ENCODE measurements at places on chromosomes 4 and X.

- DNase-seq, result no peak
Observed at GRCh38 chrX:119429471-119429870, 30.3 kb downstream of the SLC25A43 start.

- no peak for DNase-seq
Observed at GRCh38 chr4:88659055-88659889, 38.4 kb downstream of the NAP1L5 start.

- no peak for DNase-seq
Observed at GRCh38 chrX:138986235-138986634, 274.7 kb upstream of the FGF13 start.

- DNase-seq, result no peak
Observed at GRCh38 chr4:166252487-166253402, 379.7 kb downstream of the TLL1 start.

GRCh38 chr4:47837908-47838294 is at the start of gene CORIN:
TSS of gene CORIN (minus strand) at chr4:47838067. CDS start at chr4:47837949, 118 bp downstream.
- DNase-seq, result no peak

GRCh38 chrX:68462653-68463052 is 29.4 kb upstream of the OPHN1 start:
- no peak for DNase-seq

DNA sequence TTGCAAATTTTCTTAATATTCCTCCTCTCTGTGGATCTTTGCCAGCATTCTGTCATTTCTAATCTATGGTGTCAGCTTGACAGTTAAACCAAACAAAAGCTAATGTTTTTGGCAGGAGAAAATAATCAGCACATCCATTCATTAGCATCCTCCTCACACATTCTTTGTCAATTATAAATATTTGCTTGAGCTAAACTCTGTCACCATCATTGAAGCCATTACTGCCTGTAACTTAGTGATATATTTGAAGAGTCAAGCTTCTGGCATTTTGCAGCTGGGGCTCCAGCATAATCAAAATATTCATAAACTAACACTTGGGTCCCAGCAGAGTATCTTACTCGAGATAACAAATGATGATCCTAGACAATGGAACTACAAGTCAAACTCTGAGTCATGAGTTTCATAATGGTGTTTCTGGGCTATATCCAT is 126.1 kb downstream of the EIF4E start:
- no peak for DNase-seq

DNA sequence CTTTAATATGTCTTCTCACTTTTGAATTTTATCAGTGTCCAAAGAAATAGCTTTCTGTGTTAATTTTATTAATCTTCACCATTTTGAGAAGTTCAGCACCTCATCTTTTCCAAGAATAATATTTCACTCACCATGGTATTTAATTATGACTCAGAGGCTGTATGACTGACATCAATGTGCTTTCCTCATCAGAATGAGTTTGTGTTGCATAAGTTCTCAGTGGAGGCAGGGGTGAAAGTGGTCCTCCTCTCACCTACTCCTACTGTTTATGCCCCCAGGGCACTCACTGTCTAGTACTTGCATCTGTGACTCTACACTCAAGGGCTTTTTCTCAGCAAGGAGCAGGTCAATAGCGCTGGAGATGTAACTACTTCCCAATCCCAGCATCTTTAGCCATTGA is 905.3 kb upstream of the INTU start:
- no peak for DNase-seq

DNA sequence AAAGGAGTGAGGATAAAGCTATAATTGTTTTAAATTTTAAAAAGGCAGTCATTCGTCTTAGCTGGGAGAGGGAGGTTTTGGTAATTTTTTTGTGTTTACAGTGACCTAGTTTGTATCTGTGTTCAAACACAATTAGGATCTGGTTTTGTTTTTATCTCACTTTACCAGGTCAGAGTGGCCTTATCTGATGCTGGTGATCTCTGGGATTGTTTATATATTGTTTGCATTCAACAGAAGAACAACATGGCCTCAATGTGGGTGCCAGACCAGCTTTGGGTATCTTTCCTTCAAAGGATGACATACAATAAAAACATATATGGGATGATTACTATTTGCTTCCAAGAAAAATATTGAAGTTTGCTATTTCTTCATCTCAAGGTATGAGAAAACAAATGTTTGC is 272.2 kb upstream of the UGT8 start:
- no peak for DNase-seq

DNA sequence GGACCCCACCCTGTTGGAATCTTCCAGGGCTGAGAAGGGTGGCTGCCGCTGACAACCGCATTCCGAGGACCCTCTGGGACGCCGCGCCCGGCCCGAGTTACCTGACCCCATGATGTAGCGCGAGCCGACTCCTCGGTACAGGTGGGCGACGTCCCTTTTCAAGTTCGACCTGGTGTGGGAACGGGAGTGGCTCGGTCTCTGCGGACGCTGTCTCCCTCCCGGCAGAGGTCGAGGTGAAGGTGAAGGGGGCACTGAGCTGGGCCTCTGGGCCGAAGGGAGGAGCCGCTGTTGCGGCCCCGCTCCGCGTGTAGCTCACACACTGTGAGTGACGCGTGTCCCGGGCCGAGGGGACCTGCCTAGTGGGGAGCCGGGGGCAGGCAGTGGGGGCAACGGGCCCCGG is 4.5 kb downstream of the GTPBP6 start:
- no peak for DNase-seq

DNA sequence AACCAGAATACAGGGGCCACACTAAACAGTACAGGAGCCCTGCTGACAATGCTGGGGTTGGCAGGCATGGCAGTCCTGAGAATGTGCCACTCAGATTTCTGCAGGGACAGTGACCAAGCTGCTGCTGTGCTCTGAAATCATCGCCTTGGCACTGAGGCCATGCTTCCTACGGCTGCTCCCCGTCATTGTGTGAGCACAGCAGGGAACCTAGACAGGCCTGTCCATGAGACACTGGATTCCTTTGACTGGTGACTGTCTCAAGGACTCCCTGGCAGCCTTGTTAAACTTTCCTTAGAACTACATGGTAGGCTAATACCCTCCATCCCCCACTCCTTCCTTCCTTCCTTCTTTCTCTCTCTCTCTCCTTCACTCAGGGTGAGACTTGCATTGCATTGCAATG is 111.4 kb downstream of the LUZP4 start:
- DNase-seq, result no peak

- DNase-seq, result no peak
Observed at GRCh38 chr4:98711526-98711925, 53.1 kb upstream of the TSPAN5 start.

DNA sequence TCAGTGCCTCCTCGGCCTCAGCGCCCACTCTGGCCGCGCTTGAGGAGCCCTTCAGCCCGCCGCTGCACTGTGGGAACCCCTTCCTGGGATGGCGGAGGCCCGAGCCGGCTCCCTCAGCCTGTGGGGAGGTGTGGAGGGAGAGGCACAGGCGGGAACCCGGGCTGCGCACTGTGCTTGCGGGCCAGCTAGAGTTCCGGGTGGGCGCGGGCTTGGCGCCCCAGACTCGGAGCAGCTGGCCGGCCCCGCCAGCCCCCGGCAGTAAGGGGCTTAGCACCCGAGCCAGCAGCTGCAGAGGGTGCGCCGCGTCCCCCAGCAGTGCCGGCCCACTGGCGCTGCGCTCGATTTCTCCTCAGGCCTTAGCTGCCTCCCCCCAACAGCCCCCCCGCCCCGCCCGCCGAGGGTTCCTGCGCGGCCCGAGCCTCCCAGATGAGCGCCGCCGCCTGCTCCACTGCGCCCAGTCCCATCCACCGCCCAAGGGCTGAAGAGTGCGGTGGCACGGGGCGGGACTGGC is 1137.0 kb downstream of the PCDH18 start:
- no peak for DNase-seq

GRCh38 chr4:2829321-2829932 is 14.2 kb upstream of the ADD1 start:
- no peak for DNase-seq

DNA sequence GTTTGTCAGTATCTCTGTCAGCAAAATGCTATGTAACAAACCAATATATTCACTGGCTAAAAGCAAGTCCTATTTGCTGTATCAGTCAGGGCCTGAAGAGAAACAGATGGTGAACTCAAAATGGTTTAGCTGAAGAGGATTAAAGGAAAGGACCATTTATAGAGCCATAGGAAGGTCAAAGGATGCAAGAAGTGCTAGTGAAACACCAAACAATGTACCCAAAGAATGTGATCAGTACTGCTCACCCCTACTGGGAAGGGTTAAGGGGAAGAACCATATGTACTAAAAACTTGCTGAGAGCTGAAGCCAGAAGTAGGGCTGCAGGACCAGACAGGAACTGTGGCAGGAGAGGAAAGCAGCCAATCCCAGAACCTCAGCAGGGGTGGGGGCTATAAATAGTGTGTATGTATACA is 479.3 kb downstream of the INPP4B start:
- DNase-seq, result no peak

Data from NCI-H187 (cell line).